ENCODE measurements at places on chromosomes 5 and 9.

DNA sequence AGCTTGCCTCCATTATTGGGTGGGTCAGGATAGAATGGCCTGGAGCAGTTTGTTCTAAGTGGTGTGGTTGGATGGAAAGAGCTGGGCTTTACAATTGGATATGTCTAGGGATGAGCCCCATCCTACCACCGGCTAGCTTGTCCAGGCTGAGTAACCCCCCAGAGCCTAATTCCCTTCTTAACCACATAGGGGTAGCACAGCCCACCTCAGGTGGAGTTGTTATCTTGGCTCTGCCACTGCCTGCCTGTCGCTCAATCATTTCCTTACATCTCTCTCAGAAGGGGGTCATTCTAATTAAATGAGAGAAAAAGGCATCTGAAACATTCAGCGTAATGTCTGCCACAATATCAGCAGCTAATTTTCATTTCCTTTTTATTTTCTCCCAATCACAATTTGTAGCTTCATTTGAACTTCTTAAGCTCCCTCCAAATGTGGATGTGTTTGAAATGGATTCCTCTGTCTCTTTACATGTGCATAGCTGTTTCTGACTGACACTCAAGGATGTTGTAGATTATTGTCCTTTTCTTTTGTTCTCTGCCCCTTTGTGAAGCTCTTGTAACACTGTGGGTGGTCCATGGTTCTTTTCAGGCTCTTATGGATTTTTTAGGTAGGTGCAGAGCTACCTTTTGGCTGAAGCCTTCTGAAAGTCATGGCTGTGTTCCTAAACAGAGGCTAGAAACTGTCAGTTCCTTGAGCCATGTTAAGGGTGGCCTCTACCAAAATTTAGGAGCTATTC is 383.1 kb upstream of the KLF4 start:
- no peak for DNase-seq

- no peak for DNase-seq
Observed at GRCh38 chr5:174520420-174521396, 203.7 kb upstream of the MSX2 start.

DNA sequence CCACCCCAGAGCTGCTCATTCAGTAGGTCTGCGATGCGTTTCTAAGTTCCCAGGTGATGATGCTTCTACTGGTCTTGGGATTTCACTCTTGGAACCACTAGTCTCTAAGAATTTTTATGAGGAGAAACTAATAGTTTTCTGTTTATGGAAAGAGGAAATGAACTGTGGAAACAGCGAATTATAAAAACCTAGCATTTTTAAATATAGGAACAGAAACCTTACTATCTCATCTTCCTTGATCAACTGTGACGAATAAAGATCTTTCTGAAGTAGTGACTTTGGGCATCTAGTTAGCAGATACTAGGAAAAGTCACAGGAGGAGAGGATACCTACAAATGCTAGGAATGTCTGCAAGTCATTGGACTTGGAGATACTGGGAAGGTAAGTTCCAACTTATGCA is 376.8 kb upstream of the RFX3 start:
- DNase-seq = no peak

- no peak for DNase-seq
Observed at GRCh38 chr9:33719581-33720374, 75.6 kb upstream of the PRSS3 start.

DNA sequence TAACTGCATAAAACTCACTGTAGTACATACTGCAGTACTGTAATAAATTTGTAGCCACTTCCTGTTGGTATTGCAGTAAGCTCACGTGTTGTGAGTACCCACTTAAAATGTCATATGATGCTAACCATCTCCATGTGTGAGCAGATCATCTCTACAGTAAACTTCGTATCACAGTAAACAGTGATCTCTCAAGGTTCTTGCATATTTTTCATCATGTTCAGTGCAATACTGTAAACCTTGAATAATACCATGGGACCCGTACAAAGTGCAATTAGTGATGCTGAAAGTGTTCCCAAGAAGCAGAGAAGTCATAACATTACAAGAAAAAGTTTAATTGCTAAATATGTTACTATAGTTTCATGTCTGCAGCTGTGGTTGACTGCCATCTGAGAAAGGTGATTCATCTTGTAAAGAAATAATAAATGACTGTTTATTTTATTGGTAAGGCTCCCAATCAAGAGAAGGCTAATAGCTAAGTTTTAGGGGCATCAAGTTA is 253.8 kb upstream of the POU5F2 start:
- DNase-seq = no peak

GRCh38 chr9:91359083-91359482 is 2.6 kb downstream of the AUH start:
- no peak for DNase-seq

DNA sequence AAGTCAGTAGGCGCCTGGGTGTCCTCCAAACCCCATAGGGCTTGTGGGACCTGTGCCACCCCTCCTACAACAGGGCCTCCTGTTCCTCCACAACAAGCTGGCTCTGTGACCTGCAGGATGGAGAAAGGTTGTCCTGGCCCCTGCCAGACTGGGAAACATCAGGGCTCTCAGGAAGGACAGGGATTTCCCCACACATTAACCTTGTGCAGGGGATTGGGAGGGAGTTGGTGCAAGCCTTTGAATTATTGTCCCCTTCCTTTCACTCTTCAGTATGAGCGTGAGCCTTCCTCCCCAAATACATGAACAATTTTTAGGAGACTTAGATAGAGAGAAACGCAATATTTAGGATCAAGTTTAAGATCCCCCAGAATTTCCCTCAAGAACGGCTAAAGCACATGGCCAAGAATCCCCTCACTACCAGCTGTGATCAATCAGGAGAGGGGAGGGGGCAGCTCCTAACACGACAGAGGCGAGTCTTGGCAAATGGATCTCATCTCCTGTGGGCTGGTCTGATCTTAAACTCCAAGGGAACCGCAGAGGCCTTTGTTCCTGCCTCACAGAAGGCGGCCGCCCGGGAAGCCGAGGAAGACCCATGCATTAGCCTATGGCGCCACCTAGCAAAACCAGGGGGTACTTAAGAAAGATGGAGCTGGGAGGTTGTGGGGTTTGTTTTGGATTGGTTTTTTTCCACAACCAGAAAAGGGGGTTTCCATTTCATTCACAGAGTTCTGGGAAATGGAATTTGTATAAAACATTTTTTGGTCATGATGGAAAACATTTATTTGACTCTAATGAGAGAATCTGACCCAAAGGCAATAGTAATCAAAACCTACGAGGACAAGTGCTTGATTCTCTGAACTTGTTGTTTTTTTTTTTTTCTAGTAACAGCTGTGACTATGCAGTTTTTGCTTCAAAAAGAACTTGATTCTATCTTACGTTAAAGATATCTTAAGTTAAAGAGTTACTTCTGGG is 36.1 kb upstream of the OSMR start:
- no peak for DNase-seq

DNA sequence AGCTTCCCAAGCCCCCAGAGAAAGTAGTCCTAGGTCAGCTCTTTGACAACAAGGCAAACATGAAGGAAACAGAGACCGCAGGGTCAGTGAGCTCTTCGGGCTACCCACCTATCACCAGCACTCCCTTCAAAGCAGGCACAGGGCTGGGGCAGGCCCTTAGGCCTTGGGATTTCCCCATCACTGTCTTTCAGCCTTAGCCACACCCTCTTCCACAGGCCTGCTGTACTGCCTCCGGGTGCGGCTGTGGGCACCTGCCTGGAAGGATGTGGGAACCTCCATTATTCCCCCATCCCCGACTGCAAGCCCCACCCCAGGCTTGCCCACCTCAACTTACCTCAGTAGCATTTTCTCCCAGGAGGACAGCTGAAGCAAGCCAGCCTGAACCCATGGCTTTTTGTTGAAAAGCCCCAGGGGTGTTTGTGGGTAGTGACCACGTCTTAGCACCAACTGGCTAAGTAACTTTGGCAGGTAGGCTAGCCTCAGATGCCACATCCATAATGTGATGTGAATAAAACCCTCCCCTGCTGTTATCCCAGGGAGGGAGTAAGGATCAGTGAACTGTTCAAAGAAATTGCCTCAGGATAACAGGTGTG is 100.2 kb downstream of the PIK3R1 start:
- peak; percentile 10 for DNase-seq

- no peak for DNase-seq
Observed at GRCh38 chr9:27094640-27095298, 14.3 kb upstream of the TEK start.

DNA sequence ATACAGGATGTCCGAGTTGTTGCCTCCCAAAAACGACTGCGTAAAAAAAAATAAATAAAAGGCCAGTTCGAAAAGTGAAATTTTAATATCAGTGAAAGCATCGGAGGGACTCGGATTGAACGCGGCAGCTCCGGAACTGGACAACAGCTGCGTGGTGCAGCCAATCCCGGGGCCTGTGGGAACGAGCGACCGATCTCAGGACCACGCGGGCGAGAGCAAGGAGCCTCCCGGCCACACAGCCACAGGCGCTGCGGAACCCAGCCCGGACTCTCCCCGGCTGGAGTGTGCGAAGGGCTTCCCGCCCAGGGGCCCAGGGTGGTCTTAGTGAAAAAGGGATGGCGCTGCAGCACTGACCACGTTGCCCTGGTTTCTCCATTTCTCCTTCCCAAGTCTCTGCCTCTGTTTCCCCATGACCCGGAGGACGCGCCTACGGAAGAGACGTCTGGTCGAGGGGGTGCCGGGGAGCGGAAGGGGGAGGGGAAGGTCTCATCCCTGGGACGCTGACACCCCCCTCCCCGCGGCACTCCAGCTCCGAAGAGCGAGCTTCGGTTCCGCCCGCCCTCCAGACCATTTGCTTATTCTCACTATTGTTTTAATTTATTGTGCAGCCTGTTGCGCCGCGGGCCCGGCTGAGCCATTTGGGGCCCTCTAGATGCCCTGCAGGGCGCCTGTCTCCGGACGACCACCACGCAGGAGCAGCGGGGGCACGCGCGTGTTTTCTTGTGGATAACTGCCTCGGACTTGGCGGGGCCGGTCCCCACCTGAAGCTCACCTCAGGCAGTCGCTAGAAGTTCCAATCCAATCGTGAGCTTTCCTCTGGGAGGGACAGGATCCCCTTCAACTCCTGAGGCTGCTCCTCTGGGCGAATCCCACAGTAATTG is 303.0 kb downstream of the PARP8 start:
- no peak for DNase-seq

GRCh38 chr5:144596517-144596916 is 425.8 kb downstream of the KCTD16 start:
- DNase-seq = no peak

GRCh38 chr9:83011611-83012010 is 51.3 kb downstream of the RASEF start:
- no peak for DNase-seq

DNA sequence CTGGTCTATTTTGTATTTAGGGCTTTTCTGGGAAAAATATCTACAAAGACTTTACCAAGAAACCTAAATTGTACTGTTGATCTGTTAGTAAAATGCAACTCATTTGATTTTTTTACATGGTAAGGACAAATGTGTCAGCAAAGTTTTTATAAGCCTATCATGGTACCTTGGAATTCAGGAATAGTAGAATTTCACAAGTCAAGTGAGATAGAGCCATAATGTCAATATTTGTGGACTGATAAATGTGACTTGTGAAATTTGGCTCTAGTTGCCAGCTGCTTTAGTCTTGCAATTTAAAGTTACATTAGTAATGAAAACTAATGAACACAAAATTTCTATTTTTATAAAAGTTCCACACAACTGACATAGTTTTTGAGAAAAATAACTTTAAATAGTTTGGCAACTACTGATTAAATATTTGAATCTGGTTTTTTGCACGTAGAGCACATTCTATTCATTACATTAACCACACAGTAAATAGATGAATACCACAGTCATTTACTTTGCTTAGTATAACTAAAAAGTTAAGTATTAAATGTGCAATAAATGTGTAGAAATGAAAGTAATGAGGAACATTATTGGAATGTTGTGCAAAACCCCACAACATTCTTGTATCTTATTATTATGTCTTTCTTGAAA is 41.2 kb upstream of the RIOK2 start:
- no peak for DNase-seq

DNA sequence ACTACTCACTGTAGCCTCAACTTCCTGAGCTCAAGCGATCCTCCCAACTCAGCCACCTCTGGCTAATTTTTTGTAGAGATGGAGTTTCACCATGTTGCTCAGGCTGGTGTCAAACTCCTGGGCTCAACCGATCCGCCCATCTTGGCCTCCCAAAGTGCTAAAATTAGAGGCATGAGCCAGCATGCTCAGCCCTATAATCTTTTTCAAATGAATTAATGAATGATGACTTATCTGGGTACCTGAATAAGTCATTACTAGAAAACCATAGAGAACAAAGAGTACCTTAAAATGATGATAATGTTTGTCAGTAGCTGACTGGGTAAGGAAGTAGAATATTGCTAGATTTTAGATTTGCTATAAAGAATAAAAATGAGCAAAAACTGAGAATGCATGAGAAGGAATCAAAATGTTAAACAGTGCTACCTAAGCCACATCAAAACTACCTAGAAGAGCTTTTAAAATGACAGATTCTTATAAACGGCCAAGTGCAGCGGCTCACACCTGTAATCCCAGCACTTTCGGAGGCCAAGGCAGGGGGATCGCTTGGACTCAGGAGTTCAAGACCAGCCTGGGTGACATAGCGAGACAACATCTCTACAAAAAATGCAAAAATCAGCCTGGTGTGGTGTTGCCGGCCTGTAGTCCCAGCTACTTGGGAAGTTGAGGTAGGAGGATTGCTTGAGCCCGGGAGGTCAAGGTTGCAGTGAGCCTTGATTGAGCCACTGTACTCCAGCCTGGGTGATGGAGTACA is 13.6 kb downstream of the FNBP1 start:
- no peak for DNase-seq

- no peak for DNase-seq
Observed at GRCh38 chr5:38796742-38797108, 49.1 kb upstream of the OSMR start.

DNA sequence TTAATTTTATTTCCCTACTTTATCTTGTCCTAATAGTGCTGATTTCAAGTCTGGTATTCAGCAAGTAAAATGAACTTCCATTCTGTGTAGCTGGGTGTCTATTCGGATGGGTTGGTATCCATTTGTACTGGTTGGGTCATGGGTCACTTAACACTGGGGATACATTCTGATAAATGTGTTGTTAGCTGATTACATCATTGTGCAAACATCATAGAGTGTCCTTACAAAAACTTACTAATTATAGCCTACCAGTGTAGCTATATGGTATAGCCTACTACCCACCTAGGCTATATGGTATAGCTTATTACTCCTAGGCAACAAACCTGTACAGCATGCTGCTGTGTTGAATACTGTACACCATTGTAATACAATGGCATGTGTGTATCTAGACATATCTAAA is 1373.7 kb upstream of the DMAC1 start:
- DNase-seq = no peak

- DNase-seq = no peak
Observed at GRCh38 chr5:64229163-64229774, 63.6 kb downstream of the RNF180 start.

DNA sequence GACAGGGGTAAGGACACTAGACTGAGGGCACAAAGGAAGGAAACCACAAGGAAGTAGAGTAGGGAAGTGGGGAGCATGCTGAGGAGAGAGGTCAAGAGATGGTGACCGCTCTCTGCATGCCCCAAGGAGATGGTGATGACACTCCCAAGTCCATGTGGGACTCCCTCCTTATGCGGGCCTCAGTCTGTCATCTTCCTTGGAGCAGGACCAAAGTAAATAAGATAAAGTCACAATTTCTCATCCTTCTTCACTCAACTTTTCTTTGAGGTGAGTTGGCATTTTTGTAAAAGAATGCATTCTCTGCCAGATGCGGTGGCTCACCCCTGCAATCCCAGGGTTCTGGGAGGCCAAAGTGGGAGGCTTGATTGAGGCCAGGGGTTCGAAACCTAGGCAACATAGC is 256.7 kb downstream of the DOCK8 start:
- no peak for DNase-seq

- DNase-seq = no peak
Observed at GRCh38 chr9:81637276-81637675, 52.1 kb downstream of the TLE1 start.
